ENCODE measurements at places on chromosomes 4 and X. TPM values are rescaled to one million over a fixed set of nuclear protein-coding genes. Genes with fewer than 3 reads are reported as not detected.
A peak's percentile ranks its signal among the peaks of the same experiment; 100 is the strongest.

Gene ATP2B3
- total RNA-seq = not detected

Gene PAGE2B
- not detected for total RNA-seq

DNA sequence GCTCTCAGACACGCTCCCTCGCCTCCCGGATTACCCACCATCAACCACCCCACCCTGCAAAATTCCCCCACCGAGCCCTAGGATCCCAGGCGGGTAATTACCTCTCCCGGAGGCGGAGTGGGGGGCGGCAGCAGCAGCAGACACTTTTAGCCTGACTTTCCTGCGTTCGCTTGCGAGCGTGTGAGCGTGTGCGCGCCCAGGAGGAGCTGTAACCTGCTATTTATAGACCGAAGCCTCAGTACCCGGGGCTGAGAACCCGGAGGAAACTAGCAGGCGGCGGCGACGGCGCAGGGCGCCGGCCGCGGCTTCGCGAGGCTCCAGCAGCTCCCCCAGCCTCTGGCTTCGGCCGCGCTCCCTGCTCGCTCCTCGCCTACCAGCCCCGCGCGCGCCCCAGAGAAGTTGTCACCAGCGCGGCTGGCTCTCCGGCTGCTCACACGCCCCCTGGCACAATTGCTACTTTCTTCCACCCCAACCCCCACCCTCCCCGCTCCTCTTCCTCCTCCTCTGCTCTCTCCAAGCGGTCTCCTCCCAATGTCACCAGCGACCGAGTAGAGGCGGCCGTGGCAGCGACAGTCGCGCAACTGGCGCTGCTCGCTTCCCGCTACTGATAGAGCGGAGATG, at the start of gene INPP4B:
Gene INPP4B, minus strand, starts transcription at position 194 of the 621 bp plus-strand sequence.
- peak; percentile 81 for DNase-seq

DNA sequence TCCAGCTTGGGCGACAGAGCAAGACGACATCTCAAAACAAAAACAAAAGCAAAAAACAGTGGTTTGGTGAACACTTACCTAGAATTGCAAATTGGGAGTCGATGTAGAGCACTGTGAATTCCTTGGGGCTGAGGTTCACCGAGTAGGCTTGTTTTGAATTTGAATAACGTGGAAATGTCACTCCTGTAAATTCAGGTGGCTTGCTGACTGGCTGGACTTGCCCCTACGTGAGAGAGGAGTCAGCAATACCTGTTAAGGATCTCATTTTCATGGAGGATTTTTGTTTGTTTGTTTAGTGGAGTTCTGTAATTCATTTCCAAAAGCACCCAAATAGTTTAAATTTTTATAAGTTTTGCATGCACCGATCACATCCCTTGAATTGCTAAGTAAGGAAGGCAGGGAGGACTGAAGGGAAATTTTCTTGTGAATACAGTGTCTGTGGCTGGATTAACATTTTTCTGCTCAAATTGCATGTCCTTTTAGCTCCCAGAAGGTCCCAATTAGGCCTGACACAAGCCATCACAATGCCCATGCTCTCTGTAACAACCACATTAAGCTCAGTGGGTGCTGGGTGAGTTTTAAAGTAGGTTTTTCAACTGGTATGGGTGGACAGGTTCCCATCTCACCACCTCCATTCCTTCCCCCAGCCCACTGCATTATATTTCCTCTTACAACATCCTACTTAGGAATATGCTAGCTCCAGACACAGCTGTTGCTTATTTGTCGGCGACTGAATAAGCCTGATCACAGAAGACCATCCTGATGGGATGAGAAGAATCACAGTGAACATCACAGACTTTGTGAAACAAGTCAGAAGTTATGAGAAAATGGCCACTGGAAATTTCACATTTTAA, 58.5 kb upstream of the TTC29 start:
- no peak for DNase-seq

DNA sequence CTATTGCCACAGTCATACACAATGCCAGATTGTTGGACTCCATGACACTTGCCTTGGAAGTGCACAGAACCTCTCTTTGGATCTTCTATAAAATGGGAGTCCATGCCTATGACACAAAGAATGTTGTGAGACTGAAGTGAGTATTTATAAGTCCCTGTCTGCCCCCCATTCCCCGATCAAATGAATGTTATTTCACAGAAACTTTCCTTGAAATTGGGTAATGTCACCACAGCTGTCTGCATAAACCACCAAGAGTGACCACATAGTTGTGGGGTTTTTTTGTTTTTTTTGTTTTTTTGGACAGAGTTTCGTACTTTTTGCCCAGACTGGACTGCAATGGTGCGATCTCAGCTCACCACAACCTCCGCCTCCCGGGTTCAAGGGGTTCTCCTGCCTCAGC, 27.1 kb upstream of the REST start:
- DNase-seq = no peak

DNA sequence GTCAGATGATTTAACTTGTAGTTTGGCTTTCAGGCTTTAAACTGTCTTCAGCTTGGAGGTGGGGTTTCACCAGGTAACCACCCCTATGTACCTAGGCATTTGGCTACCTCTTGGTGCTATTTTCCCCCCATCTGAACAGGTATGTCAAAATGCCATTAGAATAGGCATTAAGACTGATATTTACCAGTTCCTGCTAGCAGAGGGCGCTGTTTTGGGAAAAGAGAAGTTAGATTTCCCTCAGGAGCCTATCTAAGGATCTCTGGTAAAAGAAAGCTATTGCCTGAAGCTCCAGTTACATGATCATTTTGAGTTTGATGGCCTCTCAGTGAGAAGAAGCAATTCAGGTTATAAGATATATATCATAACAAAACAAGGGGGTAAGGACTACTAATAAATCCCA, 879.1 kb downstream of the SH3BGRL start:
- no peak for DNase-seq

DNA sequence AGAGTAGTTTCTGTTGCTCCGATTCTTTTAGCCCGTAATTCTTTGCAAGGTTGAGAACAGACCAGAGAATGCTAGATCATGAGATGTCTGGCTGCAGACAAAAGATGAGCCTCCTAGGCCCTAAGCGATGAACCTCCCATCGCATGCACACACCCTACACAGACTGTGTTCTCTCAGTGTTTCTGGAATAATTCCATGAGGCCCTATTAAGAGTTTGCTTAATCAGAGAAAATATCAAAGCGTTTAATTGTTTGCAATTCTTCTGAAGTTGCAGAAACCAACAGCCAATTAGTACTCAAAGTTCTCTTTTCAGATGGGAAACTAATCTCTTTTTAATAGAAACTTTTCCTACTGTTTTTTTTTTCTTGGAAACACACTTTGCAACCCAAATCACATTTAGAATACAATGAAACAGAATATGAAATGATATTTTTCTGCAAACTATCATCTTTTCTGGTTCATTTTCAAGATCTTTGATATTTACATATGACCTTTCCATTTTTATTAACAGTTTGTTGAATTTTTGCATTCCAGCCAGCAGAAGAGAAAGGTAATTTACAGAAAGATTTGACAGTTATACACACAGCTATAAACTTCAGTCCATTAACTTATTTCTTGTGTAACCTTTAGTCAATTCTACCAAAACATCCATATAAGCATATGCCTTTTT, 1525.6 kb downstream of the ARAP2 start:
- DNase-seq = no peak

GRCh38 chrX:118286066-118286762, 59.7 kb upstream of the WDR44 start:
- no peak for DNase-seq

DNA sequence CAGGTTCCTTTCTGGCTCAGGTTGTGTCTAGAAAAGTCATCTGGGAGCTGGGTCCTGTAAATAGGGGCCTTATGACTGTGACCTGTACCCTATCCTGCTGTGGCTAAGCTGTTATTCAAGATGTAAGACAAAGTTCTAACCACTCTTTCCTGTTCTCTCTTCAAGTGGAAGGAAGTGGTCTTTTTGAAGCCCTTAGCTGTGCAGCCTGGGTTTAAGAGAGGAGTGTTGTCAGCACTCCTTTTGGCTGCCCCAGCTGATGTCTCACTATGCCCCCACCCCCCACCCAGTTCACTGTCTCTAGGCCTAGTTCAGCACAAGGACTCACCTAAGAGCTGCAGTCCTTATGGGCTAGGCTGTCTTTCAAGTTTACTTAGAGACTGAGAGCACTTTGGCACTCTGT, 1069.5 kb downstream of the FAM133A start:
- no peak for DNase-seq

DNA sequence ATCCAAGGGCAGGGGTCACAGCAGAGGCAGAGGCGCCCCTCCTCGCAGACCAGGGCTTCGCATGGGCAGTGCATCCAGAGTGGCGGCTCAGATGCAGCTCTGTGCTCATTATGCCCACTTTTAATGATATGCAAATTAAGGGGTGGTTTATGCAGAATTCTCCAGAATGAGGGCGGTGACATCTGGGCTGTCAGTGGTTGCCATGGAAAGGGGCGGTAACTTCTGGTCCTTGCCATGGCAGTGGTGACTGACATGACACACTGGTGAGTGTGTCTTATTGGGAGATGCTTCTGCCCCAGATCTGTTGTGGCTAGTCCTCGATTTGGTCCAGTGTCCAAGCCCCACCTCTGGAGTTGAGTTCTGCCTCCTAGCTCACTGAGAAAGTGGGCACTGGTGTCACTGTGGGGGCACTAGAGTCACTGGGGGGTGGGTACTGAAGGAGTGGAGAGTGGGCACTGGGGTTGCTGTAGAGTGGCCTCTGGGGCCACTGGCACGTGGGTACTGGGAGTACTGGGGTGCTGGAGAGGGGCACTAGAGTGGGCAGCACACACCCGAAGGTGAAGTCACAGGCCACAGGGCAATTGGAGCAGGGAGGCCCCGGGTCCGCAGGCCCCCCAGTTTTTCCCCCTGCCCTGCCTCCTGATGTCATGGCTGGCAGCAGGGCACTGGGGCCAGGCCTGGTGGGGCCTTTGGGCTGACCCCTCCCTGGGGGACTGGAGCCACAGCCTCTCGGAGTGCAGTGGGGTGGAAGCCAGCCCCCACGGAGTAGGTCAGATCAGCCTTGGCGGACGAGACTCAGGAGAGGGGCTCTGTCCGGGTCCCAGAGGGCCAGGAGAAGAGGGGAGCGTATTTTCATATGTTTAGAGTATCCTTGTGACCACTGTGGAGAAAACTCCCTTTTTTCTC, 98.6 kb upstream of the NKX1-1 start:
- peak; percentile 69 for DNase-seq

Gene CXCL8
- total RNA-seq = 3.1 TPM

GRCh38 chrX:137166591-137166990, 132.8 kb upstream of the GPR101 start:
- no peak for DNase-seq

Gene POU3F4
- not detected for total RNA-seq

Gene TKTL1
- total RNA-seq = 0.29 TPM

Gene SSX4
- total RNA-seq = not detected

Gene NSUN7
- total RNA-seq = 0.65 TPM

Gene DRD5
- total RNA-seq = not detected

GRCh38 chr4:121273191-121273590, 107.6 kb downstream of the QRFPR start:
- no peak for DNase-seq

GRCh38 chrX:33840176-33840575, 291.9 kb downstream of the FAM47A start:
- DNase-seq = no peak

Gene ATP8A1
- 11.9 TPM for total RNA-seq

DNA sequence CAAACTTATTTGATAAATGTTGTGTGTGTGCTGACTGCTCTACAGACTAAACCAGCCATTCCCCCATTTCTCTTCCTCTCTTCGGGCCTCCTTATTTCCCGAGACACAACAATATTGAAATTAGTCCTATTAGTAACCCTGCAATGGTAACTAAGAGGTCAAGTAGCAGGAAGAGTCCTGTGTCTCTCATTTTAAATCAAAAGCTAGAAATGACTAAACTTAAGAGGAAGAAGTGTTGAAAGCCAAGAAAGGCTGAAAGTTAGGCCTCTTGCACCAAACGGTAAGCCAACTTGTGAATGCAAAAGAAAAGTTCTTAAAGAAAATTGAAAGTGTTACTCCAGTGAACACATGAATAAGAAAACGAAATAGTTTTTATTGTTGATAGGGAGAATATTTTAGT, 357.8 kb upstream of the SLC7A11 start:
- DNase-seq = no peak

DNA sequence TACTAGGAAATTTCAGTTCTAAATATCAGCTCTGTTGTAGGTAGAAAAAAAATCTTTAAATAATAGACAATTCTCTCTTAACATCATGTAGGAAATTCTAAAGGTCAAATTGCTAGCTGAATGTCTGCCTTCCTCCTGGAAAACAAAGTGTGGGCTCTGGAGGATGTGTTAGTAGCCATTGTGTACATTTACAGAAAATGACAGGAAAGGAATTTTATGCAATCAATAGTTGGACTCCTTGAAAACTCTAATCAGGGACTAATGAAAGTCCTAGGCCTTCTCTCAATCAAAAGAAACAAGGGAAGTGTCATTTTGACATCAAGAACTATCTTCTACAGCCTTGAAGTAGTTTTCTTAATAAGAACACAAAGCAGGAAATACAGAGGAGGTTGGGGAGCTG, 174.6 kb downstream of the ANKRD50 start:
- DNase-seq = no peak

DNA sequence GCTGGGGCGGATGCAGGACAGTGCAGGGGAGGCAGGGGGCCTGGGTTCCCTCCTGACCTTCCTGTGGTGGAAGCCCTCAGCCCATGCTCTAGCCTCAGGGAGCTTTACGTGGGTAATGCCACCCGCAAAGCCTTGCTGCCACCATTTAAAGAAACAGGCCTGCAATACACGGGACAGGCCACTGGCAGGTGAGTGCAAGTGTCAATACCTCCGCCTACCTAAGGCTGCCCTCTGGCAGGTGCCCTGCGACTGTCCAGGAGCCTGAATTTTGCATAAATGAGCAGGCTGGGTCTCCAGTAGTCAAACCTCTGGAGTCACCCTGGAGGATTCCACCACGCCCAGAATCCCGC, 5.9 kb downstream of the CRMP1 start:
- no peak for DNase-seq

DNA sequence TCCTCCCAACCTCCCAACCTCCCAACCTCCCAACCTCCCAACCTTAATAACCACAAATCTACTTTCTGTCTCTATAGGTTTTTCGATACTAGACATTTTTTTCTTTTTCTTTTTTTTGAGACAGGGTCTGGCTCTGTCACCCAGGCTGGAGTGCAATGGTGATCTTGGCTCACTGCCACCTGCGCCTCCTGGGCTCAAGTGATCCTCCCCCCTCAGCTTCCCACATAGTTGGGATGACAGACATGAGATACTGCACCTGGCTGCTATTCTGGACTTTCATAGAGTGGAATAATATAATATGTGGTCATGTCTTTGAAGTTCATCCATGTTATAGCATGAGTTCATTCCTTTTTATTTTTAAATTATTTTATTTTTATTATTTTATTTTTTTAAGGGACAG, 39.5 kb upstream of the ZFX start:
- no peak for DNase-seq

DNA sequence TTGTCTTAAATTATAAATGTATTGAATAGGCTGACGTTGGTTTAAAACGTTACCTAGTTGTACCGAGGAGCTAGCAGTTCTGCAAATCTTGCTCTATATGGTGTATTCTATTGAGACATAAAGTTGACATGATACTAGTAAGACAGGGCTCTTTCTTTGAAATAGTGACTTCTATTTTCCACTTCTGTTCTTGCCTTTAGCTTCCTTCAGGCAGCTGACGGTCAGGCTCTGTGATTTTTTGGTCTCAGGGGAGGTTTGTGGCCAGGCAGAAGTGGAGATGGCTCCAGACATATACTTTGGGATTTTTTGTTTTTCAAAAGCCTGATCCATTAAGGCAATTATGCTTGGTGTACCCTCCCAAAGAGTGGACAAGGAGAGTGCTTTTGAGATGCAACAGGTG, 95.2 kb downstream of the SLC34A2 start:
- no peak for DNase-seq

- no peak for DNase-seq
Measured at GRCh38 chr4:35604252-35604651, 640.1 kb downstream of the ARAP2 start.

Gene TEX13C
- total RNA-seq = not detected
